H54 (cell line): ENCODE measurements at places on chromosomes 2 and 18.

GRCh38 chr18:62978251-62979049 is 263.1 kb downstream of the PHLPP1 start:
- no peak for DNase-seq

- DNase-seq, result no peak
Observed at GRCh38 chr2:148561389-148561788, 83.2 kb upstream of the EPC2 start.

DNA sequence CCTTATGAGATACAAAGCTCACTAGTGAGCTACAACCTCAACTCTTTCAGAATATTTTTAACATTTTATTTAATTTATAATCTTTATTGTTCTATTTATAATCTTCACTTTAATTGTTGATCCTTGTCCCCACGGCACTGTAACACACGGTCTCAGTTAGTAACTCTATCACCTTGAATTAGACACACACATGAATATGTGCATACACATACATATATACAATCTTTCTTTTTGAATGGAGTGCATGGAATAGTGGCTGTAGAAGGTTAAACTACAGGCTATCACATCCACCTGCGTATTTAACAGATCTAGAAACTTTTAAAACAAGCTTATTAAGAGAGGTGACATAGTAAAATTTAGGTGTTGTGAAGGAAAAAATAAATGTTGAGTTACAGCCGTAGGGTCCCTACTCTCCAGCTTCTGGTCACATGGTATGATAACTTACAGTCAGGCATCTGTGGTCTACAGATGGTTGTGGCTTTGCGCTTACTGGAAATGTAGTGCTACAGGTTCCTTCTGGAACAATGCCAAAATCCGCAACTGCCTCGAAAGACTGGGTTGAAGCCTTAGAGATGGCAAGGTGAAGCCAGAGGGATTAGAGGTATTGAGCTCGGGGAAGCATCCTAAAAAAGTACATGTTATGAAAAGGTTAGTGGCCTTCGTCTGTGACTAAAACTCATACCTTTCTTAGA is 1324.1 kb upstream of the SLC39A10 start:
- DNase-seq, result no peak

DNA sequence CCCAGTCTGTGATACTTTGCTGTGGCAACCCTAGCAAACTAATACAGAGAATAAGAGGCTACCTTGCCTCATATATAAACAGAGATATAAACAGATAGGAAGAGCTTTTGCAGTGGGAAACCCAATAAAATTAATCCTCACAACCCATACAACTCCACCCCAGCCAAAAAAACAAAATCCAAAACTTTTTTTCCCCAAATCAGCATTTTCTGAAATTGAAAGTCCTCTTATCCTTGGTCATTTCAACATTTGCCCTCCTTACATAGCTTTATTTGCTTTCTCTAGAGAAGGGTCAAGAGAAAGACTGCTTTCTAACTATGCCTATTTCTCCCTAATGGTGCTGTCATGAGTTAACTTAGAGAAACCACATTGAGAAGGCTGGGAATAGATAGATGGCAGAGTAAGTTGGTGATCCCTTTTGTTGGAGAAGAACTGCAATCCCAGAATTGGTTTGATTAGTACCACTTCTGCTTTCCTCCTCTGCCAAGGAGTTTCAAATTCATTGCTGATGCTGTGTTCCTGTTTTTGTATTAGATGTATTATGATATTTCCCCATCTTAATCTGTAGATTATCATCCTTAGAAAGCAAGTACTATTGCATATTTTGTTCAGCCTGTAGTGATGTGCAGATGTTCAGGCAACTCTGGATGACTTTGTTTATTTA is 76.5 kb upstream of the B3GNT2 start:
- DNase-seq, result no peak

- DNase-seq, result no peak
Observed at GRCh38 chr18:59478591-59478990, 119.5 kb upstream of the LMAN1 start.
